Stimulated activated CD4-positive, alpha-beta T cell treated with anti-CD3 and anti-CD28 coated beads, Interleukin-4, amount 100 ng/mL, for 4 hours (primary cell): ENCODE measurements at places on chromosomes 11 and 22.
A peak's percentile ranks its signal among the peaks of the same experiment; 100 is the strongest.

GRCh38 chr11:63282579-63282978, 39.2 kb upstream of the SLC22A25 start:
- no peak for DNase-seq

GRCh38 chr11:79100093-79100910, 340.5 kb downstream of the TENM4 start:
- DNase-seq = no peak

- DNase-seq = no peak
These were observed 31.9 kb downstream of the OTOG start for GRCh38 chr11:17578958-17579357.

GRCh38 chr11:11848891-11849746, 7.3 kb downstream of the USP47 start:
- peak; percentile 54 for DNase-seq

DNA sequence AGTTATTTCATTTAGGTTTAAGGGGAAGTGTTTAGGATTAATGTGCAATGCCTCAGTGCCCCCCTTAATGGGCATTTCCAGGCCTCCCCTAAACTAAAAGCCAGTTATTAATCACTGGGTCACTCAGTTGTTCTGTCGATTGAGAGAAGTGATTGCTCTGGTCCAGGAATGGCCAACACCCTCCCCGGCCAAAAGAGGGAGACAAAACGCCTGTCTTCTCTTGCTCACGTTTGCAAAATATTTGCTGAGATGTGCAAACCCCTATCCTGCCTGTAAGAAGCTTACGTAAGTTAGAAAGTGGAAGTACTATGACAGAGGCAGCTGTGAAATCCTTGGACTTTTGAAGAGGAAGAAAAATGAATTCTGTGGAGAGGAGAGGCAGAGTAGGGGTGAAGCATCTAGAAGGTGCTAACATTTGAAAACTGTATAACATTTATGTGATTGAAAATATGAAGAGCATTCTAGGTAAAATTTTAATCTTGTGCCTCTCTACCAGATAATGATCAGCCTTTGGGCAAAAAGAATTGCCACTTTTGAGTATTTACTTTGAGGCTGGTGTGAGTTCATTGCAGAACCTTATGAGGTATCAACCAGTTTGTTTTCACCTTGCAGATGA, 37.7 kb downstream of the NTM start:
- no peak for DNase-seq

DNA sequence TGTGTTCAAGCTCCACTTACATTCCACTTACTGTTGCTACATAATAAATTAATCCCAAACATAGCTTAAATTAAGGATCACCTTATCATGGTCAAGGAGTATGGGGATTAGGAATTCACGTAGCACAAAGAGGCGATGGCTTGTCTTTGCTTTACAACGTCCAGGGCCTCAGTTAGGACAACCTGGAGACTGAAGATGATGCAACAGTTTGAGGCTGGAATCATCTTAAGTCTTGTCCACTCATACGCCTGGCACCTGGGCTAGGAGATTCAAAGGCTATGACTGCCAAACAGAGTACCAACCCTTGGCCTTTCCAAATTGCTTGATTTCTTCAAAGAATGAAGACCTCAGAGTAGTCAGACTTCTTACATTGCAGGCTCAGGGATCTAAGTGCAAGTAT, 149.1 kb downstream of the SBF2 start:
- no peak for DNase-seq

- no peak for DNase-seq
These were observed 27.2 kb downstream of the BMAL1 start for GRCh38 chr11:13304655-13305335.

DNA sequence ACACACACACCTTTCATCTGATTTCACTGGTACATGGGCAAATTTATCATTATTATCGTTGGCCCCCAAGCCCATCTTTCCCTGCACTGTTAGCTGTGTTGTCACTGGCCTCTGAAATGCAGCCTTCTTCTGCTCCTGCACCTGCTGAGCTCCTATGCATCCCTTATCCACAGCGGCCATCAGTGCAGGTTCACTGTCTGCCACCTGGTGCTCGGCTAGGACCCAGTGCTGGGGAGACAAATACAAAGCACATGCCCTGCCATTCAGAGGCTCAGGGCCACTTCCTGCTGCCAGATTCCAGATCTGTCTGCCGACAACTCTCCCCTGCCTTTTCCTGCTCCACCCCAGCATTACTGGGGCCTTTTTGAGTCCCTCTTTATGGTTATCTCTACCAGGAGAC, 1205.4 kb downstream of the TBC1D22A start:
- DNase-seq = no peak

DNA sequence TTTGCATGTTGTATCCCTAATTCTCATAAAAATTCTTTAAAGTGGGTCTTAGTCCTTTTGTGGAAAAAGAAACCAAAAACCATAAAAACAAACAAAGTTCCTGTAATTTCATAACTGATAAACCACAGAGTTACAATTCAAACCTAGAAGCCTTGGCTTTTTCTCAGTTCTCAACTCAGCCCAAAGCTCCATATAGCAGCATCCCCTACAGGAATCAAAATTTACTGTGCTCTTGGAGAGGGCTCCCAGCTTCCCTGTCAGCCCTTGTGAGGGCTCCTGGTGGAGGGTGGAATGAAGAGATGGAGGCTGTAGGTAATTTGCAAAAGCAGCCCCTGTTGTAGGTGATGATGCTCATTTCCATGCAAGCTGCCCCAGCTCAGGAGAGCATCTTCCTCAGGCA, 506.1 kb upstream of the KIRREL3 start:
- no peak for DNase-seq

DNA sequence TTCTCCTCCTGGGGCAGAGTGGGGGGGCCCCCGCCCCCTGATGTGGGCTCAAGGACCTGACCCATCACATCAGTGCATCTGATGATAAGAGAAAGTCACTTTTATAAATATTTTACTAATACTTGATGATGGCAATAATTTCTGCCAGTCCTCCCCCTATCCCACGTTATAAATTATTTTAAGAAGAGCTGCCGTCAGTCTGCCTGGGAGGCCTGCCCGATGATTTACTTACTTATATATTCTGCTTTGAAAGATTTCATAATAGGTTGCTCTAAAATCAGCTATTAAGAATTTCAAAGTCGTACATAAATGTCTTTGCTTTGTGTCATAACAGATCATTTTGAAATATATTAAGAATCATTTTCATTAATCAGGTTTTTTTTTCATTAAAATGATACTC, 58.8 kb downstream of the MYO18B start:
- DNase-seq = no peak

- no peak for DNase-seq
These were observed 64.7 kb downstream of the MTMR3 start for GRCh38 chr22:29947410-29948384.

GRCh38 chr22:19454156-19454555, 6.6 kb upstream of the C22orf39 start:
- no peak for DNase-seq

DNA sequence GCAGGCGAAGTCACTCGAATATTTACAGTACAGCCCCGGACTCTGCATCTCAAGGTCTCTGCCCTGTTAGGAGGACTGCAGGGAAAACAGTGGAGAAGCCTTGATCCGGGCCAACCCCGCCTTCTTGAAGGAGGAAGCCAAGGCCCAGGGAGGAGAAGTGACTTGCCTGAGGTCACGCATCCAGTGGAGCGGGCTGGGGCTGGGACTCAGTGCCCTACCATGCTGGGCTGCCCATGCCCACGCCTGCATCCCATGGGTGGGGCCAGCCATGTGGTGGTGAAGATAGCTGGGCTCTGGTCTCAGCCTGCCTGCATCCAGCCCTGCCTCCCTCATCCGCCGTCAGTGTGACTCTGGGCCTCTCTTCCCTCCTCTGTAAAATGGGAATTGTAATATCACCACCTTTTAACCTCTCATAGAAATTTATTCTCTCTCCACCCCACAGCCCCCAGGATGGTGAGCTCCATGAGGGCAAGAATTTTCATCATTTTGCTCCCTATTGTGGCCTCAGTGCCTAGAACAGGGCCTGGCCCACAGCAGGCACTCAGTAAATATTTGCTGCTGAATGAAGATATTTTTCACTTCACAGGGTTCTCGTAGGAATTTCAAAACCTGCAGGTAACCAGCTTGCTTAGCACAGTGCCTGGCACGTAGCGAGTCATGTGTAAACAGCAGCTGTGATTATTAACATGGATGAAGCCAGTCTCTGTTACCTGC, 57.3 kb downstream of the OTOG start:
- no peak for DNase-seq

DNA sequence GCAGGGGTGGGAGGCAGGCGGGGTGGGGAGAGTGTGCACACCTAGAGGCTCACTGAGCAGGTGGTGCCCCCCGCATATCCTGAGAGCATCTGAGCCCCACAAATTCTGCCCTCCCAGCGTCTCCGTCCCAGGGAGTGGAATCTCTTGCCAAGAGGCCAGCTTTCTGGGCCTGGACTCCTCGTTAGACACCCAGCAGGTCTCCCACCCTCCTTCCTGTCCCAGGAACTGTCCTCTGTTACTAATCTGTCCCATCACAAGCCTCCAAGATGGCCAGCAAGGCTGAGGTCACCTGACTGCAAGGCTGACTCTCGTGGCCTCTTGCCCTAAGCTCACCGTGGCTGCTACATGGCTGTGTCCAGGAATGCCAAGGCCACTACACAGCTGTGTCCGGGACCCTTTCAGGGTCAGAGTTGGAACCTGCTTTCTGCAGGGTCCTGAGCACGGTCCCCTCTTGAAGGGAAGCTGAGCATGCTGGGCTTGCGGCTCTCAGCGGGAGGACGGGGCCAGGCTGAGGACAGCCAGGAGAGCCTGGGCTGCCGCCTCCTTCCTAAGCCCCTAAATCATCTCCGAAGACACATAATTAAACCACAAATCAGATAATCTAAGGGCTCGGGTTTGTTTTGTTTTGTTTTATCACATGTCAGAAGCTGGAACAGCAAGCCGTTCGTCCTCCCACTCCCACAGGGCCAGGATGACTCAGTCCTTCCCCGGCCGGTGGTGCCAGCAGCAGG, 1327.3 kb downstream of the TBC1D22A start:
- no peak for DNase-seq

GRCh38 chr11:47905358-47906059, 57.4 kb upstream of the NUP160 start:
- DNase-seq = no peak

DNA sequence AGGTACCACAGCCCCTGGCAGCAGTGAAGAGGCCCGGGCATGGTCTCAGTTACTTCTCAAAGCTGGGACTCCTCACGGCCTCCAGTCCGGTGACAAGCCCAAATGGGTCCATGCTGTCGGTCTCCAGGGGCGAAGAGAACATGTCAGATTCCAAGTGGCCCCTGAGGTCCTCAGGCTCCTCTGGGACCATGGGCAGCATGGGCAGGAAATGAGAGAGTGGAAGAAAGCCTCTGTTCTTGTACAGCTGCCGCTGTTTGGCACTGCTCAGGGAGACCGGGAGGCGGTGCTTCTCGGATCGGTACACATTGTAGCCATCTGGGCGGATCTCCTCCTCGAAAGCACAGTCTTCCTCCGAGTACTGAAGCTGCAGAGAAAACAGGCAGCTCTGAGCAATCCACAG, 4.6 kb downstream of the FGF19 start:
- DNase-seq = no peak

DNA sequence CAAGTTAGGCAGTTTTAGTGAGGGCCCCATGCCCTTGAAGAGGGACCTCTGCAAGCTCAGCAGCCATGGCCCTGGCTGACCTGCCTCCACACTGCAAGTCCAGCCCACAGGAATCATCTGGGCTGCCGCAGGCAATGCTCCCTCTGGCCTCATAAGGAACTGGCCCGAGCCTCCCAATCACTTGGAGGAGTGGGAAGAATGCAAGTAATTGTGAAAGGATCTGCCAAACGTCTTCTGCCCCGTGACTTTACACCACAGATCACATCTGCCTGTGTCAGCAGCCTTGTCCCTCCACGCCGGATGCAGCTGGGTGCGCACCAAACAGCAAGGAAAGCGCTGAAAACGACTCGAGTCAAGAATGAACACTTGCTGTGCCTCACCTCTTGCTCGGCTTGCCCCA, 23.8 kb downstream of the OPCML start:
- no peak for DNase-seq

GRCh38 chr11:1237128-1237580, 14.3 kb downstream of the MUC5B start:
- DNase-seq = no peak
